ENCODE measurements at places on chromosomes 4 and X.

GRCh38 chr4:42411803-42412202, 14.5 kb downstream of the SHISA3 start:
- DNase-seq: no peak

GRCh38 chr4:173170182-173170778, 1.7 kb downstream of the GALNT7 start:
- no peak for DNase-seq

GRCh38 chr4:131248314-131248713, 1900.8 kb upstream of the PCDH10 start:
- DNase-seq: no peak

DNA sequence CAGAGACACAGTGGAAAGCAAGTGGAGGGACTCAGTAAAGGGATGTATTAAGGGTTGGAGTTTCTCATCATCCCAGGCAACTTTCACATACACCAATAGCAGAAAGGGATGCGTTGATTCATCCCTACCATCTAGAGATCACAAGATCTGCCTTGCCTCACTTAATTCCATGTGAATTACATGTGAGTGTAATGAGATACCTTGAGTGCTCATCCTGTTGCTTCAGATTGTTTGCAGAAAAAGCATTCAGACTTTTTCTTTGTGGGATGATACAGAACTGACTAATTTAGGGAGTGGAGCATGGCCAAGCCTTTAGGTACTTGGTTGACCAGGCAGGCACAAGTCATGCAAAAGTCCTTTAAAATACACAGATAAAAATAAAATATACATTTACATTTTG, 124.8 kb upstream of the SLIT2 start:
- DNase-seq: no peak

DNA sequence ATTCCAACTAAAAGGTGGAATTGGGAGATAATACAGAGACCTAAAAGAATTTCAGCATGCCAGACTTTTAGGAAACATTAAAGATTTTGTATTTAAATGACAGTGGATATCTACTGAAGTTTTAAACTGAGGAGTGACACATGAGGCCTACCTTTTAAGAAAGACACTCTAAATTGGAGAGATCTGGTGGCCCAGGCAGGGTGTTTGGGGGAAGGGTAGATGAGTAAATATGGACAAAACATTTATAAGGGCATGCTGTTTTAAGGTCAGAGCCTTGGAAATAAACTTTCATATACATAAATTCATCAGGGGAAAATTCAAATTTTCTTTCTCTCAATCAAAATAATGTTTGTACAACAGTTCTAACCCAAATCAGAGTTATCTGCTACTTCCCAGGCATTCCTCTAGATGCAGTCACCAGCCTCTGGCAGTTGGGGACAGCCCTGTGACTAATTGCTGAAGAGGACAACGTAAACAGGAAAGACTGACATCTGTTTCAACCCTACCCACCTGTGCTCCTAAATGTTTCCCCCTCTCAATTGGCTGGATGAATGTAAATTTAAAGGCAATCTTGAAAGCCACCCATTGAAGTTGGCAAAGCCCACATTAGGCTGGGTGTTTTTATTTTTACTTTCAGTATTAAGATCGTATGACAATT, 1646.9 kb upstream of the ADGRL3 start:
- DNase-seq: no peak

GRCh38 chr4:139921429-139922184, 232.4 kb downstream of the MAML3 start:
- DNase-seq: no peak

GRCh38 chr4:178271386-178271785, 829.1 kb upstream of the AGA start:
- no peak for DNase-seq

DNA sequence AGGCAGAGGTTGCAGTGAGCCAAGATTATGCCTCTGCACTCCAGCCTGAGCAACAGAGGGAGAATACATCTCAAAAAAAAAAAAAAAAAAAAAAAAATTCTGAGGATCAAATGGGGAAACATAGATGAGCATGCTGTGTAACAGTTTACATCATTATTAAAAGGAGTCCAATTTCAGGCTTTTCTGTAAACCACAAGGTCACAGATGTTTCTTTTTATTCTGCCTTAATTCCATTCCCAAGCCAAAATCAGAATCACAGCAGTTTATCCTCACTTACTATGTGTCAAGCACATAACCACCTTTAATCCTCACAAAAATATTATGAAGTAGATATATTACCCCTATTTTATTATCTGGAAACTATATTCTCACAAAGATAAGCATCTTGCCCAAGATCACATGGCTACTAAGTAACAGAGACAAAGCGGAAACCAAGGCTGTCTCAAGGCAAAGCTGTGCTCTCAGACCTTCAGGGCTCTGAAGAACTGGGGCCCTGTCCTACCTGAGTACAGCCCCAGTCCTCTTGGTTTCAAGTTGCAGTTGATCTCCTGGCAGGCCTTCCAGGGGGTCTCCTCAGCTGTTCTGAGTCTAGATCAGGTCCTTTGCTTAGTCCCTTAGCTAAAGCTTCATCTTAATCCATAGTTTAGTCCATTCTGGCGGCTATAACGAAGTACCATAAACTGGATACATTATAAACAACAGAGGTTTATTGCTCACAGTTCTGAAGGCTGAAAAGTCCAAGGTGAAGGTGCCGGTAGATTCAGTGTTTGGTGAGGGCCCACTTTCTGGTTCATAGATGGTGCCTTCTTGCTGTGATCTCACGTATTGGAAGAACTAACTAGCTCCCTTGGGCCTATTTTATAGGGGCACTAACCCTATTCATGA, 141.3 kb downstream of the PALLD start:
- no peak for DNase-seq

- DNase-seq: no peak
These were observed 5.5 kb upstream of the HMGB3 start for GRCh38 chrX:150977411-150978162.

DNA sequence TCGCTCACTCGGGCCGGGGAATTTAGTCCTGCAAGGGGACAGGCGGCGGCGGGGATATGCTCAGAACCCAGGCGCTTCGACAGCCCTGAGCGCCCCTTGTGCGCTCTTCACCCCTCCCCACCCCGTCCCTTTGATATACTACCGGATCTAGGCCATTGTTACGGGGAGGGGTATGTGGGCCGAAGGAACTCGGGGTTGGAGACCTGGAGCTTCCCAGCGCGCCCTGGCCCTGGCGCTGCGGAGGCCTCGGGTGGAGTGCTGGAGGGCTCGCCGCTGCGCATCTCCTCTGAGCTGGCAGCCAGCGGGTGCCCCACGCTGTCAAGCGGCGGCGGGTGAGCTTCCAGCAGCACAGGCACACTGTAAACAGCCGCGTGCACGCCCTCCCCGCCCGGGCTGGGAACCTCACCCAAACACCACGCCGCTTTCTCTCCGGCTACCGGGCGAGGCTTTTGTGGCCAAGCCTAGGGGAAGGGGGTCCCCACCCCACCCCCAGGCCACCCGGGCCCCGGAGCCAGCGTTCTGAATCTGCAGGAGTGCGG, 54.5 kb upstream of the BCOR start:
- no peak for DNase-seq

- peak; percentile 44 for DNase-seq
These were observed 25.1 kb downstream of the SETD7 start for GRCh38 chr4:139530833-139531427.

- no peak for DNase-seq
These were observed 19.1 kb upstream of the ANTXR2 start for GRCh38 chr4:80092088-80092487.

DNA sequence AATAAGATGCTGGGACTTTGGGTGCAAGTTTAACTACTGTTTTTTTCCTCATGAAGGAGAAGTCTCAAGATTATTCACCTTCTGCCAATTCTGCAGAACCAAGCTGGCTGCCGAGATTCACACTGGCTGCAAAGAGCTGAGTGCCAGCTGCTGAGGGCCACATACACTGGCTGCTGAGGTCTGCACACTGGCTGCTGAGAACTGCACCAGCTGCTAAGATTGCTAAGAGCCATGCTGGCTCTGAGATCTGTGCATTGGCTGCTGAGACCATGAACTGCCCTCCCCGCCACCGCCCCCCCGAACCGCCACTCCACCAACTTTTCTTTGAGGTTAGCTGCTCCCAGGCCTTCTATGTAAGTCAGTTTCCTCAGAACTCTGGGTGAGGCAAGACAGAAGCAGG, 330.3 kb downstream of the CBLL2 start:
- DNase-seq: no peak

- no peak for DNase-seq
These were observed 106.8 kb downstream of the STOX2 start for GRCh38 chr4:184011826-184012380.

Data from effector memory CD4-positive, alpha-beta T cell (primary cell).